Hindlimb muscle (tissue), 1 donor: ENCODE measurements at places on chromosomes 4 and X.

DNA sequence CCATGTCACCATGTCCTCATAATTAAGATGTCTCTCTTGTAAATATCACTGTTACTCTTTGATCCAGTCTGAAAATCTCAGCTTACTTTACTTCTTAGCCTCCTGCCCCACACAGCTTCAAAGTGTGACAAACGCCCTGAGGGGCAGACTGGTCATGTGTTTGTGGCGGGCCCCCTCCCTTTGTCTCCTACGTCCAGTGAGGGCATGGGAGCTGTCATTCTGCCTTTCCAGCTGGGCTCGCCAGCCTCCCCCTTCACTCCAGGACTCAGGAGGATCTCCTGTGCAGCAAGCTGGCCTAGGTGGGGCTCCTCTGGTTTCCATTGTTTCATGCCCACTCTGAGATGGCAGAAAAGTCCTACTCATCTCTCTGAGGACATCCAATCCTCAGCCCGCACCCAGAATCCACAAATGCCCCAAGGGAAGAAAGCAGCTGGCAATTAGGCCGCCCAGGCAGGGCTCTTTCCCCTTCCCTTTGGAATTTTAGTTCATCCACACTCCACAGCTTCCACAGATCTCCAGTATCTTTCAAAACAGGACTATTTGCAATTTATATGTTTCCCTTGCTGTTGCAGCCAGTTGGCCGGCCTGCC is 86.4 kb upstream of the C4orf50 start:
- DNase-seq: no peak

GRCh38 chr4:152590179-152591031 is 54.5 kb upstream of the FBXW7 start:
- peak; percentile 15 for DNase-seq

DNA sequence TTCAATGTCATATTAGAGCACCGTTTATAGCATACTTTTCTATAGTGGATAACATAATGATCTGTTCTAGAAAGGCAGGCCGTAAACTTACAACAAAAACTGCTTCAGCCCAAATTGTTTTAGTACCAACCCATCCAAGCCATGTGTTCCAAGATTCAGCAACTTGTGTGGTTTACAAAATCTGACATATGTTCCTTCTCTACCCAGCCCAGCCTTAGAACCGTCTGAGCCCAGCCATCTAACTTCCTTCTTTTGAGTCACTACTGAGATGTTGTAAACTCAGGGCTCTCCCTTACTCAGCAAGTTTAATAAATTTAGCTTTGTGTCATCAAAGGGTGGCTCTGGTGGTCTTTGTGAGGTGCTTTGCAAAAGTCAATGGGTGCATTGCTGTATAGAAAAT is 32.4 kb upstream of the REPS2 start:
- DNase-seq: no peak

- no peak for DNase-seq
Observed at GRCh38 chrX:45187731-45188130, 12.9 kb downstream of the DIPK2B start.

DNA sequence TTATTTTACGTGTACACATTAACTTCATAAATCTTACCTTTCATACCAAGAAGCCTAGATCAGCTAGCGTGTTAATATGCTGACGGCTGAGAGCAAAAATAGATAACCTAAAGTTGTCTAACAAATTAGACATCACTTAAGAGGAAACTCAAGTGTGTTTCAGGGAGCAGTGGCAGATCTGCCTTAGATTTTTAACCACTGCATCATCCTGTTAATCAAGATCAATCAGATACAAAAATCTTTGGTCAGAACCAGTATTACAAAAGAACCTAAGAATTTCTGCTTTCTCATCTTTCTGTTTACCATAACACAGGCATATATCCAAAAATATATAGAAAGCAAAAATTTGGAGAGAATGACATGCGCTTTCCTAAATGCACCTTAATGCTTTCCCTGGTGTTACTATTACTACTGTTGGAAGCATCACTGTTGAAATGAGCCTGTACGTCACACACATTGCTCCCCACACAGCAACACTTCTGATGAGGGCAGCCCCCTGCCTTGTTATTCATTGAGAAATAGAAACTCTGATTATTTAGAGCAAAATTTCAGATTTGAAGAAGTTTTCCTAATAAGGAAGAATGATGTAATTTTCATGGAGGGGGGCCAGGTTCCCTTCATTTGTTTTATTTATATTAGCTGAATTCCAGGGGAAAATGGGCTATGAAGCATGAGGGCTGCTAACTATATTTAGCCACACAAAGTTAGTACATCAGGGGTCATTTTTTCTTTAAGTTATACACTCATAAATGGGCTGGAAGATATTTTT is 152.3 kb downstream of the CBR4 start:
- peak; percentile 47 for DNase-seq

GRCh38 chr4:87050596-87050995 is 115.8 kb downstream of the AFF1 start:
- no peak for DNase-seq

- DNase-seq: no peak
Observed at GRCh38 chrX:28108186-28108945, 127.1 kb upstream of the DCAF8L1 start.

DNA sequence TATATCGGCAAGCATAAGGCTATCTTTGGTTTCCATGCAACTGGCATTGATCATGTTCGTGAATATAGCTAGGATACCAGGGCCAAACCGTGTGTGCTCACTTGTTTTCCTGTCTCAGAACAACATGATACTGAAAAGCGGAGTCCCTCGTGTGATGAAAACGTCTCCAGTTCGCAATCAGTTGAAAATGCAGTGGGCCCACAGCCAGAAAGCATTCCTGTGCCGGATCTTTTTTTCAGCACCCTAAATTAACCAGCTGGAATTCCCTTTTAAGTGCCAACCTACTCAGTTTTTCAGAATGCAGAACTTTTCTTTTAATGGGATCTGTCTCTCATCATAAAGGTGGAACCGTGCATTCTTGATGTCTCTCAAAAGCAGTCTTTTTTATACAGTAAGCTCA is 130.8 kb upstream of the FRG1 start:
- no peak for DNase-seq

- no peak for DNase-seq
Observed at GRCh38 chrX:17441965-17442364, 67.0 kb downstream of the NHS start.

- no peak for DNase-seq
Observed at GRCh38 chr4:40678421-40678820, 48.8 kb upstream of the RBM47 start.

GRCh38 chr4:79445371-79445781 is 37.3 kb upstream of the GK2 start:
- no peak for DNase-seq

DNA sequence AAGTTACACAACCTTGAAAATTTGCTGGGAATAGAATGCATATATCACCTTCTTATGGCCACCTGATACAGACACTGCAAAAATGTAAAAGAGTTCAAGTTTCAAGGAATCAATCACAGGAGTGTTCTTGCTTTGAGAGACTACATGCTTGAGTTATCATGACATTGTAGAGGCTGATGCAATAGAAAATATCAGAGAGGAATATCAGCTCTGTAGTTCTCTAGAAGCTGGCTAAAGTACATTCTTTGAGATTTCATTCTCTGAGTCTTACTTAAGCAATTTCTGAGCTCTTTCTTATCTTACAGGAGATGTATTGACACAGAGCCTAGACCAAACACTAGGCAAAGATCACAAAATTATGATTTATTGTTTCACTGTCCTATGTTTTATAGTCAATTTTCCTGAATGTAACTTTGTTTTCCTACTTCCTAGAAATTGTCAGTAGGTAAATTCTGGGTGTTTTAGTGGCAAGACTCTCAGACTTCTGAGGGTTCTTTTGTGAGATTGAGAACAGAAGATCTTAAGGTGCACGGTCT is 152.1 kb upstream of the HPGD start:
- no peak for DNase-seq

DNA sequence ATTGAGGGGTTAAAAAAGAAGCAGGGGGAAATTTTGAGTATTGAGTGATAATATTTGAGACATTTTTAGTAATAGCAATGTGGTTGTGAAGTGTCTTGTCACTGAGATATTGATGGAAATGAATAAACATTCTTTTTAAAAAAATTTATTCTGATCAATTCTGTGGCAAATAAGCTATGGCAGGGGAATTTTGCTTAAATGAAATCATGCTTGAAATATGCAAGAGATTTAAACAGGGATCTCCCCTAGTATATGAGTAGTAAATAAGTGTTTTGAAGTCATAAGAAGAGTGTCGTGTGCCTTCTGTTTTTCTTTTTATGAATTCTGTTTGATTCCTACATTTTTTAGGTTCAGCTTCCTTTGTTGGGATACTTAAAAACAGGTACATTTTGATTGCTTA is 23.2 kb downstream of the IL15 start:
- no peak for DNase-seq

DNA sequence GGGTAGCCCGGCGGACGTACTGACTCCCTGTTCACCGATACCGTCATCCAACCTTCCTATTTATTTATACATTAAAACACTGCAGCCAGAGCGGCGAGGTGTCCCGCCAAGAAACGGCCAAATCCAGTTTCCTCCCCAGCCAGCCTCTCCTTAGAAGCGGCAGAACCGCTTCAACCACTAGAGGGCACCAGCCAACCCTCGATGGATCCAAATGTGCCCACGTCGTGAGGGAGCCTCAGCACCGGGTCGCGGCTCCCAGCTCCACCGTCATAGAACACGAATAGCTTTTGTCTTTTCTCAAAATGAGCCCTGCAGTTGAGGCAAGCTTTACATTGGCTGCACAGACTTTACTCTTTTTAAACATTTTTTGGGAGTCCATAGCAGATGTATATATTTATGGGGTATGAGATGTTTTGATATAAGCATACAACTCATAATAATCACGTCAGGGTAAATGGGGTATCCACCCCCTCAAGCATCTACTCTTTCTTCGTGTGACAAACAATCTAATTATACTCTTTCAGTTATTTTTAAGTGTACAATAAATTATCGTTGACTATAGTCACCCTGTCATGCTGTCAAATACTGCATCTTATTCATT is 13.0 kb upstream of the HELT start:
- DNase-seq: peak; percentile 76
